ENCODE measurements at places on chromosomes 2 and 18.

GRCh38 chr2:164922134-164922533 is 33.2 kb downstream of the SLC38A11 start:
- no peak for DNase-seq

- DNase-seq = no peak
Measured at GRCh38 chr2:121917143-121917542, 161.7 kb downstream of the TSN start.

GRCh38 chr2:238720232-238720672 is 127.6 kb upstream of the TWIST2 start:
- peak; percentile 22 for DNase-seq

GRCh38 chr2:101559551-101559950 is 84.6 kb upstream of the RFX8 start:
- no peak for DNase-seq

- no peak for DNase-seq
Measured at GRCh38 chr2:234691968-234692955, 195.4 kb upstream of the ARL4C start.

DNA sequence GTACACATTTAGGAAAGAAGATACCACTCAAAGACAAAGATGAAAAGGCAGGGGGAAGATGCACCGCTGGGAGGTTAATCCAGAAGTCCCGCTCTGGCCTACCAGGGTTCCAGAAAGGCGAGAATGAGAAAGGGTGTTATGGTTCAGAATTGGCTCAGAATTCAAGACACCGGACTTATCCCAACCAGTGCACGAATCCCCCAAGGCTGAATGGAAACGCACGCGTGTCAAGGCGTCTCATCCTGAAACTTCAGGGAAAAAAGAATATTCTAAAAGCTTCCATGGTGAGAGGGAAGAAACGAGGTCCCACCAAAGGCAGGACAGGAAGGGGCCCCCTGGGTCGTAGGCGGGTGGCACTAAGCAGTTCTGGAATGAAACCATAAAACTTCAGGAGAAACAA is 71.9 kb downstream of the SLC66A2 start:
- DNase-seq = no peak

GRCh38 chr2:179825494-179825893 is 35.9 kb downstream of the ZNF385B start:
- no peak for DNase-seq

- no peak for DNase-seq
Measured at GRCh38 chr2:62789518-62789917, 84.0 kb downstream of the EHBP1 start.

All from inflammatory macrophage treated with lipopolysaccharide for 1 hour (primary cell).